ENCODE measurements at places on chromosomes 5 and 9.

DNA sequence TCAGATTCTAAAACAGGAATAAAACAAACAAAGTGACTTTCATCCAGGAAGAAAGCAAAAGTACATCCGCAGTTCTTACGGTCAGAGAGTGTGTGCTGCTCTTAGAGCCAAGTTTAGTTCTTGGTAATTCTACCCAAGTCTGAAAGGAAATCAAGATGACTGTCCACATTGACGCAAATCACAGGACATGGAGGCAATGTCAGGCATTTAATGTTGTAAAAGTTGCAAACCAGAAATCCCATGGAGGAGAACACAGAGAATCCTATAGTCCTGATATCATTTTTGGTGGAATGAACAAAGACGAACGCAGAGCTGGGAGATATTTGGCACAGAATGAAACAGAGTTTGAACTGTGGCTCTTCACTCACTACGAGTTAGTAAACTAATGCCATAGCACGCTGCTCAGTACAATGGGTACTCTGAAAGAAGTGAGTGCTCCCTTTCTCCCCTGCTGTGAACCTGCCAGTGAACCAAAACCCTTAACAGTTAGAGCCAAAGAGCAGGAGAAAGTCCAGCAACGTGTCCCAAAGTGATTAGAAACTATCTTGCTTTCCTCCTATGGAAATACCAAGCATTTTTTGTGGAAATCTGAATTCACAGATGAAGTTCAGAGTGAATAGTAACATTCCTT, 74.3 kb downstream of the MUSK start:
- DNase-seq, result no peak

- no peak for DNase-seq
Observed at GRCh38 chr9:87656485-87656884, 69.4 kb upstream of the CTSL start.

GRCh38 chr5:55410845-55411244, 103.1 kb downstream of the MTREX start:
- DNase-seq, result no peak

GRCh38 chr9:70081120-70081495, 37.5 kb downstream of the MAMDC2 start:
- peak; percentile 38 for DNase-seq

- DNase-seq, result no peak
Observed at GRCh38 chr9:18707061-18707461, 233.1 kb downstream of the ADAMTSL1 start.

DNA sequence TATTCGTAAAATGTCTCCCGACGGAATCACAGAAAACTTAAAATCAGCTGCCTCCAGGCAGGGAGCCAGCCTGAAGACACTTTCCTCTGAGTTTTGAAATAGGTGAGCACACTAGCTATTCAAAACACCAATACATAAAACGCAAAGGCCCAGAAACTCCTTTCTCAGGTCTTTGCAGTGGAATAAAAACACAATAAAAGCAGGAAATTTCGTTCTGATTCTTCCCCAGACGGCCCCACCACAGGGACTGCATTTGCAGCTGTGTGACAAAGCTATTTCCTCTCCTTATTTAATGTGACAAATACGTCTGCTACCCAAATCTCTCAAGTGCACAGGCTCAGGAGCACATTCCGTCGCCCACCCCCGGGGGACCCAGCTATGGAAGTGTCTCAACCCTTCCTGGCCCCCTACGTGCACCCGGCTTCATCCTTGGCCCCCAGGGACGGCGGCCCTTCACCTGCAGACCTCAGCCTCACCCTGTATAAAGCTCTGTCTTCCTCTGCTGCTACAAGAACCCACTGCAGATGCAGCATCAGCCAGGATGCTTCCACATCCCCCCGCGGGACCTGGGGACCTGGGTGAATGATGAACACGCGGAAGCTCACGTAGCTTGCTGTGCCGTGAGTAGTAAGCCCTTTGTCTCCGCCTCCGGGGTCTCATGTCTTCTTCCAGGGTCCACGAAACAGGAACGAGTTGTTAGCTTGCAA, 24.9 kb downstream of the AHRR start:
- no peak for DNase-seq

DNA sequence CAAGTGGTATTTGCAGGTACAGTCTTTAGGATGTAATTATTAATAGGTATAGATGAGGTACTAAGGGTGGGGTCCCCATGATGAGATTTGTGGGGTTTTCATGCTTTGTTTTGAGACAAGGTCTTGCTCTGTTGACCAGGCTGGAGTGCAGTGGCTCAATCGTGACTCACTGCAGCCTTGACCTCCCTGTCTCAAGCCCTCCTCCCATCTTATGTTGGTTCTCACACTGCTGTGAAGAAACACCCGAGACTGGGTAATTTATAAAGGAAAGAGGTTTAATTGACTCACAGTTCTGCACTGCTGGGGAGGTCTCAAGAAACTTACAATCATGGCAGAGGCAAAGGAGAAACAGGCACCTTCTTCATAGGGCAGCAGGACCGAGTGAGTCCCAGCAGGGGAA, 217.5 kb downstream of the CDK5RAP2 start:
- no peak for DNase-seq

DNA sequence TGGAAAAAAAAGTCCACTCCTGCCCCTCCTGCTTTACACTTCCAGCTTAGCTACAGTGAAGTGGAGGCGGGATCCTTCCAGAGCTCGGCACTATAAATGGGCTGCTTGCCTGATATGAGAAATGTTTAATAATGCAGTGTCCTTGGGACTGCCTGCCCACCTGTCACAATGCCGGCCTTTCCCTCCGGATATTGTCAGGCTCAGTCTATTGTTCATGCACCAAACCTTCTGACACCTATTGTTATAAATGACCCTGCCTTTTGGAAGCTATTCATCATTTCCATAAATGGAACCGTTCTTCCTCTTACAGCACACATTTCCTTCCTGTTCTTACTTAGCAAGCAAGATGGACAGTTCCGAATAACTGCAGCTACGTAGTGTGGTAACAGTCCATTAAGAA, 146.3 kb downstream of the DMAC1 start:
- no peak for DNase-seq

GRCh38 chr5:55363856-55364255, 56.1 kb downstream of the MTREX start:
- DNase-seq, result no peak

DNA sequence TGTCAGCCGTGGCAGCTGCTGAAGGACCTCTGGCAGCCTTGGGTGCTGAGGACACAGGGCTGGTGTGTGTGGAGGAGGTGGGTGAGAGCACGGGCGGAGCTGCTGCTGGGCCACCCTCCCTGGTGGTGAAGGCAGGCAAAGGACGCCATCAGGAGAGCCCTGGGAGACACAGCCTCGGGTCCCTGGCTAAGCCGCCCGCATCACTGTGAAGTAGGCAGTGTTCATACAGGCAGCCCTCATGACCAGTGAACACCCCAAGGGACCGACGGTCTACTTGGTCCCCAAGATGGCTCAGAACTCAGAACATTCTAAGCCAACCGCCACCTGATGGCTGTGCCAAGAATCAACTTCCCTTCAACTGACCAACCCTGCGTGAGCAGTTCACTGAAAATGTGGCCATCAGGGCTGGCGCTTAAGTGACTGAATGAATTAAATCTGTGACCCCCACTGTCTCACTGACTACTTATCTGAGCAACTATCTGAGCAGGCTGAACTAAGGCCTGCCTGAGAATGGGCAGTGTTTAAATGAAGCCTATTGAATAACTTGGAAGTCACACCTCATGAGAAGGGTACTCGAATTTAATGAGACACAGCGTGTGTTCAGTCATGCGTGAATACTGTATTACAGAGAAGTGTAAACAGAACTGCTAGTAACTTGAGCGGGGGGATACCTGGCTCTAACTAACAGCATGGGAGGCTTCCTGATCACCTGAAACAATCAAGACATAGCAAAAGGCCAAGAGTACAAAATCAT, 54.7 kb upstream of the SIMC1 start:
- no peak for DNase-seq

- no peak for DNase-seq
Observed at GRCh38 chr9:134214766-134215419, 50.5 kb upstream of the RNU6ATAC start.

DNA sequence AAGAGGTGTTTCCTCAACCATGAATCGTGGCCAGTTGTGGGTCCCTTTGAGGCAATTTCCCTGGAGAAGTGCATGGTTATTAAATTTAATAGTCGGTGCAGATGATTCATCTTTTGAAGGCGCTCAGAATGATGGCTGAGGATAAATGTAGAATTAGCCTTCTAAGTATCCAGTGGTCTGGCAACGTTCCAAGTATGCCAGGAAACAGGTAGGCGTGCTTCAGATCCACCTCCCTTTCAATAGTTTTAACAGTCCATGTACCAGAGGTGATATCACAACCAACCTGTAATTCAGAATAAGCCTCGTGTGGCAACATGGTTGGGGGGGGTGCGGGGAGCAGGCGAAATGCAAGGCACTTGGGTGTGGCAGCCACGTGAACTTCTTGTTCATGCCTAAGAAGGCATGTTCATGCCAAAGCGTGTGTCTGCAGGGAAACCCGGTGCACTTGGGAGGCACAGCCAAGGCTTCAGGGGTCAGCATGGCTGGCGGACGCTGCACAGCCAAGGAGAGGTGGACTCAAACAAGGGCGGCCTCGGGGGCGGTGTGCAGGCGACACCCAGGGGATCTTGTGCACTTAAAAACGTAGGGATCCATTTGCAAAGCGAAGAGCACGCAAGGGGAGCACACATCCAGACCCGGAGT, 5.2 kb upstream of the NKD2 start:
- no peak for DNase-seq

GRCh38 chr5:6551287-6551954, 81.4 kb downstream of the NSUN2 start:
- DNase-seq, result no peak

GRCh38 chr5:31382051-31382878, 149.6 kb downstream of the DROSHA start:
- DNase-seq, result no peak

GRCh38 chr5:112958093-112959088, 18.2 kb upstream of the DCP2 start:
- DNase-seq, result peak; percentile 95

Data from HFF-Myc (cell line).